ENCODE measurements at places on chromosomes 6 and 20.

DNA sequence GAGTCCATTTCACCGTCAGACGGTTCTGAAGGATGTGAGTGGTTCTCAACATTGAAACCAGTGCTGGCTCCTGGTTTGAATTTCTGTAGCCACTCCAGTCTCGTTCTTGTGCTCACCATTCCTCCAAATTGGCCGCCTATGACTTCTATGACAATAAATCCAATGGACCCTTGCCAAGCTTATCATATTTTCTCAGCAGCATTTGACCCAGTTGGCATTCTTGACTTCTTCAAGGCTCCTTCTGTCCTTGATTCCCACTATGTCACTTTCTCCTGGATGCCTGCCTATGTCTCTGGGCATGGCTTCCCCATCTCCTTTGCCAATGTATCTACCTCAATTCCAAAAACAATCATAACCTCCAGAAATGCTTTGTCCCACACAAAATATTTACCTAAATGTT, 756.0 kb upstream of the NRSN1 start:
- DNase-seq = no peak

DNA sequence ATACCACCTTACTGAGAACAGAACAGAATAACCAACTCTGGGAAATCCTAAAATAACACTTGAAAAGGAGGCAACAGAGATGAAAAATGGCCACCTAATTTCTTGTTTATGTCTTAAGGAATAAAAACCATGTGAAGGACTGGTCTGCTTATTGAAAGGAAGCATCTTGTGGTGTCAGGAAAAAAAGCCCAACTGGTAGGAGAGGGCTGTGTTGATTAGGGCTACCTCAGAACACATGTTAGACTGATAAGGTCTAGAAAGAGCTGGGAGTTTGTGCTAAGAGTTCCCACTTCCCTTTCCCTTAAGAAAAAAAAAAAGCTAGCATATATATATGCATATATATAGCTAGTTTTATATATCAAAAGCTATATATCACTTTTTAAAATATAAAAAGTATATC, 425.3 kb upstream of the BTBD3 start:
- no peak for DNase-seq

DNA sequence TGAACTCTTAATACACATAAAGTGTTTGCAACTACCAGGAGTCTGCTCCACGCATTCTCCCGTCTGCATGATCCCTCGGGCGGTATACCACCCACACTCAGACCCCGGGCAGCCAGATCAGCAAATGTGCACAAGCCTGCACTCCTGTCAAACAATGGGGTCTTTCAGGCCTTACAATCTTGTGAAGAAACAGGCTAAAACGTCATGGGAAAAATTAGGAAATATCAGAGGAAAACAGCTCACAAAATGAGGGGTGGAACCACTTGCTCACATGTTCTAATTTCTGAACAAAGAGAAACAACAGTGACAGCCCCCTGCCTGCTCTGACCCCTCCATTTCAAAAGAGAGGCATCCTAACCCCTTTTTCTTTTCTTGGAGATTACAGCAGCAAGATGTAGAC, 69.4 kb downstream of the BACH2 start:
- DNase-seq = no peak

- no peak for DNase-seq
Observed at GRCh38 chr20:15655295-15655874, 917.9 kb downstream of the KIF16B start.

- DNase-seq = no peak
Observed at GRCh38 chr6:35945650-35946025, 24.7 kb upstream of the SRPK1 start.

DNA sequence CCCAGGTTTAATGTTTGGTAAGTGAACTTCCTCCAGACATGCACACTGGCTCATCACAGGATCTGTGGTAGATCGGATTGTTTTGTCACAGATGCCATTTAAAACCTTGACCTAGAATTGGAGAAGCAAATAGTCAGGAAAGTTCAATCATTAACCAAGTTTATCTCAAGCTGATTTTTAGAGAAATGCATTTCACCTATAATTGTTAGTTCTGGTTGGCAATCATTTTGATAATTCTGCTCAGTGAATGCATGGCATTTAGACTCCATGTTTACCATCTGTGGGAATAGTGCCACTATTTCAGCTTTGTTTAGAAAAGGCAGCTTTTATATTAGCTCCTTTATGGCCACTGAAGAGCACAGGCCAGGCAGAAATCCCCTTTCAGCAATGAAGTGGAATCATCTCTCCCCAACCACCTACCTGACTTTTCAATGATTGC, 73.9 kb upstream of the IPCEF1 start:
- no peak for DNase-seq

DNA sequence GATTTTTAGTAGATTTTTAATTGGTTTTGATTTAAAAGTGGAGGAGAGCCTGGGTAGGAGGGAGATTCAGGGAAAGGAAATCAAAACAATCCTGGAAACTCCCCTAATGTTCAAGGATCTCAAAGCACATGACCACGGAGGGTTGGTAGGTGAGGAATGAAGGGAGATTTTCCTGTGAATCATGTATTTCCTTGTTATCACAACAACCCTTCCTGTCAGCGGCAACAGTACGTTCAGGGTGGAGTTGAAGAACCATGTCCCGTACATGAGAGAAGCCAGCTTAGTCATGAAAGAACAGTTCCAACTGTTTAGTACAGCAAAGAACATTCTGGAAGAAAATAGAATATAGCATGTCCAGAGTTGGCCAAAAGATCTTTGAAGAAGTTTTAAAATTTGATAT, 79.4 kb upstream of the SCAF8 start:
- peak; percentile 89 for DNase-seq

- no peak for DNase-seq
Observed at GRCh38 chr6:33641144-33641543, 20.0 kb downstream of the ITPR3 start.

- peak; percentile 55 for DNase-seq
Observed at GRCh38 chr6:159981403-159982245, 12.7 kb downstream of the IGF2R start.

DNA sequence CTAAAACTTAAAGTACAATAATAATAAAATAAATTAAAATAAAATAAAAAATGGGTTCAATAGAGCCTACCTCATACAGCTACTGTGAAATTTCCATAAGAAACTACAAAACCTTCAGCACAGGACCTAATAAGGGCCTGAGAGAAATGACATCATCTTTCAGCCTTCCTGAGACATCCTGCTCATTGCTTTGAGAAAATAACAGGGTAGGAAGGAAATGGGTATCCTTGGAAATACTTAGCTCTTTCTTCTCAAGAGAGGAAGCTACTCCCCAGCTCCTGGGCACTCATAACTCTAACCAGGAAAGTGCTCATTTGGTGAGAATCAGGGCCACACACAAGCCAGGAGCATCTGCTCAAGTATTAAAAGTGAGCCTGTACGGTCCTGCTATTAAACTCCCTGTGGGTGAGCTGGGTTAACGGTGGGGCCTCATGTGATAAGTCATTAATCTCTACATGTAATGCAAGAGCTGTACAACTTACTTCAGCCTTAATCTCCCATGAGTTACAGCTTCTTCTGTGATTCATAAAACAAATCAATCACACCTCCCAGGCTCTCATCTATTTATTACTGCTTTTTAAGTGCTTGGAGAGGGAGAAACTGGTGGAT, 141.4 kb downstream of the MAFB start:
- DNase-seq = no peak

DNA sequence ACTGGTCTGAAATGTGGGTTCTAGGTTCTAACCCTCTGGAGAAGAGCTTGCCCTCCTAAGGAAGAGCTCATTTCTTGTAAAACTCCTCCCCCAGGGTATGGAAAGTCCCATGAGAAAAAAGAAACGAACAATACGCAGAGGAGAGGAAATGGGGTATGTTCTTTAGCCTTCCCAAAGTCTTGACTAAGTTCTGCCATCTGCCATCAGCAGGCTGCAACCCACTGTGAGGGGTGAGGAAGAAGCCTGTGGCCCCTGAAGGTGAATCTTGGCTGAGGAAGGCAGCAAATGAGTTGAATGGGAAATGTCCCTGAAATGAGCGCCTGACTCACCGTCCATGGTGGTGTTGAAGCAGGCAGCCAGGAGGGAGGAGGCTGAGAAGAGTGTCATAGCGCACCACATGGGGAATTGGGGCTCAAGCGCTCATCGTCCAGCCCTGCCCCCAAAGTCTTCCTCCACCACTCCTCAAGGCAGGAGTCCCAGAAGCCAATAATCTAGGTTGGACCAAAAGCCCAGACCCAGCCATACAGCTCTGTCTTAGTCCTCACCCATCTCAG, 10.4 kb upstream of the MATN4 start:
- DNase-seq = no peak

- peak; percentile 33 for DNase-seq
Observed at GRCh38 chr6:112061605-112062004, 7.7 kb downstream of the CCN6 start.

DNA sequence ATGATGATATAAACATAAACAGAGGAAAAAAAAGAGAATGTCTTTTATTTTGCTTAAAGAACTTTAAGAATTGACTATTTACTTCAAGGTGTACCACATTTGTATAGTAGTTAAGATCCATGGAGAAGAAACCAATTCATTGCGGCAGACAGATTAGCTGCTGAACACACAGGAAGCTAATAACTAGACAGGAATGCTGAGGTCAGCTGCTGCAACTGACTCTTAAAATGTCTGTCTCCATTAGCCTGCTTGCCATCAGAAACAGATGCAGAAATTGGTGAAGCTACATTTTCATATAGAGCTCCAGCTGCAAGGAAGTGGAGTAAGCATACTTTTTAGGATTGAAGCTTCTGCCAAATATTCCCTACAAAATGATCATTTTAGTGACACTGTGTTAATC, 939.5 kb downstream of the EPHA7 start:
- no peak for DNase-seq

GRCh38 chr20:11459090-11459890, 458.4 kb upstream of the BTBD3 start:
- DNase-seq = no peak
